ENCODE measurements at places on chromosomes 3 and 15. TPM values are rescaled to one million over a fixed set of nuclear protein-coding genes. Genes with fewer than 3 reads are reported as not detected.

DNA sequence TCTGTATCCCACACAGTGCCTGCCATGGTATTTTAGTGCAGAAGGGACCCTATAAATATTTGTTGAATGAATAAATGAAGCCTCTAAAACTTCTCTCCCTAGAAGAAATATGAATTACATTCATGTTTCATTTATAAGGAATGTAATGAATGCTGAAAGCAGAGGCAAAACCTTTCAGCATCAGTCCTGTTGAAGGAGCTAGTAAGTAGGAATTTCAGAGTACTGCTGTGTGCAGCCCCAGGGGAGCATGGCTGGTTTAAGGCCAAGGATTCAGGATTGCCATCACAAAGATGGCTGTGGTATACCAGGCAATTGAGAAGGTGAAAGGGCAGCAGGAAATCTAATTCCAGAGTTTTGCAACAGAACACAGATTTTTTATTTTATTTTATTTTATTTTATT lies 1131.4 kb downstream of the IGSF11 start:
- DNase-seq, result peak; percentile 76

DNA sequence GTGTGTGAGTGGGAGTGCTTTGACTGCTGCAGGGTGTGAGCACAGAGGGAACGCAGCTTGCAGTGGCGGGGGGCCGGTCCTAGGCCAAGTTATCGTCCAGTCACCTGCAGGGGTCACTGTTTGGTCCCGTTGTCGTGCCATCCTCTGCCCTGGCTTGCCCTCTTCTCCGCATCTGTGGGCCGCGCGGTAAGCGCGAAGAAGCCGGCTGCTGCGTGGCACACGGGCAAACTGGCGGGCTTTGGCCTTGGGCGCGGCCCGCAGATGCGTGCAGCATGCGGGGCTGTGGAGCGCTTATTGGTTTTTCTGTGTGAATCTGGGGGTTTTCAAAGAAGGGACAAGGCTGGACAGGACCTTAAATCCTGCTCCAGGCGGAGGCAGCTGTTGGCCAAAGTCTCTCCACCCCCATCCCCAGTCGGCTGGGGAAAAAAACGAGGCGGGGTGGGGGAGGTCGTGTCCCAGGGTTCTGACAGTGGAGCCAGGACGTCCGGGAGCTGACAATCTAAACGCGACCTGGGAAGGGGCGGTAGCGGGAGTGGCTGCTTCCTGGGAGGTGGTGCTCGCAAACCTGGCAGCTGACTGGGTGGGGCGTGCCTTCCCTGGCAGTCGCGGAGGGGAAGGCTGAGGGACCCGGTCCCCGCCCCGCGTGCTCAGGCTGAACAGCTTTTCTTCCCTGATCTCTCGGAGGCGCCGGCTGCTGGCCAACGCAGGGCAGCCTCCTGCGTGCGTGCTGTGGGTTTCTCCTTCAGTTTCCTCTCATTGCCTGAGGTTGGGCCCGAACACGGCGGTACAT lies 39.7 kb upstream of the VEPH1 start:
- peak; percentile 79 for DNase-seq

- peak; percentile 79 for DNase-seq
Observed at GRCh38 chr3:187403768-187404288, 35.6 kb downstream of the RTP4 start.

The RLBP1 gene
- not detected for total RNA-seq

GRCh38 chr3:31610700-31611275 lies 78.1 kb downstream of the STT3B start:
- DNase-seq, result peak; percentile 37

- DNase-seq, result peak; percentile 36
Observed at GRCh38 chr3:81968658-81969057, 207.2 kb upstream of the GBE1 start.

DNA sequence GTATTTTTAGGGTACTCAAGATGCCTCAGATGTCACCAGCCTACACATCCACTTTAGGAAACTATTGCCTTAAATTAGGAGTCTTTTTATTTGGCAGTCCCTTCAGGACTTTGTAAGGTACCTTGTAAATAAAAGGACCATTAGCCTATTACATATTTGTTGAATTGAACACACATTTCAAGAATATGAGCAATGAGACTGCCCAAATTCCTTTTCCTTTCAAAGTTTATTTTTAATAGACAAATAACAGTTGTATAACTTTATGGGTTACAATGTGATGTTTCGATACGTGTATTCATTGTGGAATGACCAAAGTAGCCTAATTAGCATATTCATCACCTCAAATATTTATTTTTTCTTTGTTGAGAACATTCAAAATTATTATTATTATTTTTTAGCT lies 176.7 kb upstream of the PDZRN3 start:
- no peak for DNase-seq

DNA sequence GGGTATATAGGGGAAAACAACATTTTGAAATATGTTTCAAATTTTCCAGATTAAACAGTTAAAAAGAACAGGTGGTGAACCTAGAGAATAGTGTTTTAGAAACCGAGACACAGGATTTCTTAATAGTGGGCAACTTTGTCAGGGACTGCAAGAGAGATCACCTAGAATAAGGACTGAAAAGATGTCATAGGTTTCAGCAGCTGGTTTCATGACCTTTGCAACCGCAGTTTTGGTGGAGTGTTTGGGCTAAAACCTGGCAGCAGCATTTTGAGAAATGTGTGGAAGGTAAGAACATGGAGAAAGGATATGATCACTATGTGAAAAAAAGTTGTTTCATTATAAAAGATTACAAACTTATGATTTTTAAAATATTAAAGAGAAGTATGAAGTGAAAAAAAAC lies 34.9 kb downstream of the PRKCI start:
- DNase-seq, result no peak

The SYNPR gene
- total RNA-seq, result not detected

The SLC22A13 gene
- 0.33 TPM for total RNA-seq

- DNase-seq, result no peak
Observed at GRCh38 chr15:85401108-85401774, 20.8 kb downstream of the AKAP13 start.

- no peak for DNase-seq
Observed at GRCh38 chr3:133745981-133746711, at the start of gene TF. TF (plus strand) TSS chr3:133746393; CDS start chr3:133746441, 48 bp downstream.

The IMPG2 gene
- 0.33 TPM for total RNA-seq

GRCh38 chr3:40465111-40465407 lies 7.9 kb downstream of the RPL14 start:
- no peak for DNase-seq

DNA sequence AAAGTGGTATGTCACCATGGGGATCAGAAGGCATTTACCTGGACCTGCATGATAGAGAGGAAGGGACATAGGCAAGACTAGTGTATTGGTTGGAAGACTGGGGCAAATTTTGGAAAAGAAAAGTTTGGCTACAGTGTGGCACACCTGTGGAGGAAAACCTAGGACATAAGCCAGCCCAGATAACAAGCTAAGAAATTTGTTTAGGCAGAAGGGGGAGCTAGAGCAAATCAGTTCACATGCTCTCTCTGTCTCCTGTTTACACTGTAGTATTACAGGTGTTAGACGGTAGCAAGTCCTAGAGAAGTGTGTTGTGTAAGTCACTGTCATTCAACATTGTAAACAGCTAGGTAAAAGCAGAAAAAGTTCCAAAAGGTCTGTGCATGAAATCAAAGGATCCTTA lies 11.9 kb upstream of the ALDH1A2 start:
- DNase-seq, result no peak

The TNFAIP8L3 gene
- total RNA-seq, result 10.7 TPM

DNA sequence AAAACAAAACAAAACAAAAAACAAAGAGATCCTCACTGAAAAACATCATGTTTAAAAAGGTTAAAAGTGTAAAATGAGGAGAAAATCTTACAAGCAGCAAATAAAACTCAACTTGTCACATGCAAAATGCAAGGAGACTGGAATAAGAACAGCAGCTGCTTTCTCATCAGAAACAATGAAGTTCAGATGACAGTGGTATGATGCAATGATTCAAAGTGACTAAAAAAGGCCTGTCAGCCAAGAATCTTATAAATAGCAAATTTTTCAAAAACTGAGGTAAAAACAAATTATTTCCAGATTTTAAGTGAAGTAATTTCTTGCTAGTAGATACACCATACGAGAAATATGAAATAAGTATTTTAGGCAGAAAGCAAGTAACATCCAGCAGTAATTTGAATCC lies 68.6 kb upstream of the EPHA3 start:
- DNase-seq, result no peak

The PAK6 gene
- under 0.01 TPM for total RNA-seq

DNA sequence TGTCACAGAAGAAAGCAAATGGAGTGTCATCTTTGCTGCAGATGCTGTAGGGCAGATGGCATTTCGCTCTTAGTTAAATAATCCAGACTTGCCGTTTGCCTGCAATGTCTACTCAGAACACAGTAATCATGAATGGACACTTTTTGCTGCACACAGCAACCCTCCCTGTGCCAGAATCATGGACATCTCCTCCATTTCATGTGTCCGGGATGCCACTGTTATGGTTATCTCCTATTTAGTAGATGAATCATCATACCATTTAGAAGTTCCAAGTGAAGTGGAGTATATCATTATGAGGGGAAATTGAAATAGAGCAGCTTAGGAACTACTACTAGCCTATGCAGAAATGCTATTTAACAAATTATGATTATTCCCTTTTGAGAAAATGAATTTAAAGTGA lies 118.5 kb downstream of the DUT start:
- DNase-seq, result no peak

The STIMATE gene
- 13.0 TPM for total RNA-seq

GRCh38 chr3:105764378-105765307 lies 104.2 kb downstream of the CBLB start:
- DNase-seq, result no peak

- no peak for DNase-seq
Observed at GRCh38 chr3:89057398-89057797, 50.0 kb upstream of the EPHA3 start.

DNA sequence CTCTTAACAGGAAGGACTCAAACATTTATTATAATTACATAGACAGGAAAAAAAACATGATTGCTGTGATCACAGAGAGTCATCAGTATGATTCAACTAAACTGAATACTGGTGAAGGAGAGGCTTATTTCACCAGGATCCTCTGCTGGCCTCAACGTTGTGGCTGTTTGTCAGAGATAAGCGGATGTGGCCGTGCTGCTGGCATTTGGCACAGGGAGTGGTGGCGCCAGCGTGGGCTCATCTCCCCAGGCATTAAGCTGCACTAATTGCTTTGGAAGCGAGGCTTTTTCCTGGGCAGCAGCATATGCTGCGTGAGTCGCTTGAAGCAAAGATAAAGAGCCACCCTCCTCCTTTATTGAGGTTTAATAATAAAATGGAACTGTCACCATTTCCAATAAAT lies 306.7 kb downstream of the LRTM1 start:
- DNase-seq, result peak; percentile 15

DNA sequence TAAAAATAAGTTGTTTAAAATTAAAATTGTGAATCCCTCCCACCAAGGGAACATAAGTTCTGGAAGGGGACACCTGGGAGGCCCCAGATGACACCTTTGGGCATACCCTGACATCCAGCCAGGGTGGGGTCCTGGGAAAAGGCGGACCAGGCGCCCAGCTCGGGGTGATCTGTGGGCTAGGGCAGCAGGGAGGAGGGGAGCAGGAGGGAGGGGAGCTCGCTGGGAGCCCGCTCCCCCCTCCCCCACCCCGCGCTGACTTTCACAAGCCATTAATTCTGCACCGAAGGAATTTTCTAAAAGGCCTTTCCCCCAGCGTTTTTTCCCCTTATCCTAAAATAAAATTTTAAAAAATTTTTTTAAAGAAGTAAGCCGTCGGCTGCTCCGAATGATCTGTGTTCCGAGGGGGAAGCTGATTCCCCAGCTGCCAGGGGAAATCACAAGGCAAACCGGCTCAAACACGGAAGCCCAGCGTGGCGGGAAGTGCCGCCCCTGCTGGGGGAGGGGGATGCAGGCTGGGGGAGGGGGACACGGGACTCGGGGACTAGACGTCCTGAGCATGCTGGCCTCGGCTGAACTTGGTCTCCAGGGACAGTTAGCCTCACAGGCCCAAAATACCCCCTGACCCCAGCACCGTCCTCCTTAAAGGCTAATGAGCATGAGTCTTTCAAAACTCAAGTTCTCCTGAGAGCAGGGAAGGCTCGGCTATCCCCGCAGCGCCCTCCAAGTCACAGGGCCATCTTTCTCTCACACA lies 13.9 kb downstream of the PLXND1 start:
- peak; percentile 50 for DNase-seq

DNA sequence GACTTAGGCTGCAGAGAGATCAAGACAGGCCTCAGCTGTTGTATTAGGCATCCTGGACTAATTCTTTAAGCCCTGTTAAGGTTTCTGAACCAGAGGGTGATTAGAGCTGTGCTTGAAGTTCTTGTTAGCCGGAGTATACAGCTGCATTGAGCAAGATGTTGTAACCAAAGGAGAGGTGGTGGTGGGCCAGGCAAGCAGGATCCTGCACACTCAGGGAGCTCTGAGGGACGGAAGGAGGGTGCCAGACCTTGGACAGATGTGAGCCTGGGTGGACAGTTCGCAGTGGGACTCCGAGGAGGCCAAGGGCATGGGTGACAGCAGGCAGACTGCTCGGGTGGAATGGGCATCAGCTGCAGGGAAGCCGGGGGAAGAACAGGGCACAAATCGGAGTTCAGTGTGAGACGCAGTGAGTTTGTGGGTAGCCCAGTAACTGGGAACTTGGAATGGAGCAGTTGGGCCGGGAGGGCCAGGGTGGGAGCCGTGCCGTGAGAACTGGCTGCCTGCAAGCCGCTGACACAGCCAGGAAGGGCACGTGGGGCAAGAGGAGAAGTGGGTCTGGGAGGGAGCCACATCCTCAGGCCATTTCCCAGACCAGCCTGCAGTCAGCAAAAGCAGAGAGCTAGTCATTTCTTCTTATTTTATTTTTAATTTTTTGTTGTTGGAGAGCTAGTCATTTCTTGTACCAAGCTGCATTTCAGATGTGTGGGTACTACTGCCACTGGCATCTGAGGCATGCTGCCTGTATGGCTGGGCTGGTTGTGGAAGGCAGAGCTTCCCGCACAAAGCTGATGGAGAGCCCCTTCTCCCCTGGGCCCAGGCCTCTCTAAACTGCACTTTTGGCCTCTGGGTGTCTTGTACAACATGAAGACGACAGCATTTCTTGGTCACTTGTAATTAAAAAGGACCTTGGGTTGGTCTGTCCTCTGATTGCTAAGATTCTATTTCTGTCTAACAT lies 61.0 kb downstream of the PGPEP1L start:
- DNase-seq, result no peak

Measured in fibroblast of lung (primary cell).